ENCODE measurements at places on chromosomes 2 and 18. TPM values are rescaled to one million over a fixed set of nuclear protein-coding genes. Genes with fewer than 3 reads are reported as not detected.

DNA sequence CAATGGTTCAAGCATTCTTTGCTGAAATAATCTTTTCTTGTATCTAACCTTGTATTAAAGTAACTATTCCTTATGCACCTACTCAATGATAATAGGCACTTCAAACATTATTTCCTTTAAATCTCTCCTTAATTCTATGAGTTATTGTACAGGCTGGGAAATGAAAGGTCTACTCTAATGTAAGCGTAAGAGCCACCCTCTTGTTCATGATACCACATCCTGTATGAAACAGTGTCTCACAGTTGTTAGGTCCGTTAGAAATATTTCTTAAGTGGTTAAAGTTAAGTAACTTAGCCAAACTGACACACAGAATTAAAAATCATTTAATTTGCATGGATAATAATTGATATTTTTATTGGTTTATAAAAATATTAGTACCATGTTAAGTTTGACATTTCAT is 162.5 kb upstream of the RPRM start:
- DNase-seq, result no peak

- no peak for DNase-seq
Measured at GRCh38 chr2:164868563-164869419, 27.2 kb upstream of the COBLL1 start.

DNA sequence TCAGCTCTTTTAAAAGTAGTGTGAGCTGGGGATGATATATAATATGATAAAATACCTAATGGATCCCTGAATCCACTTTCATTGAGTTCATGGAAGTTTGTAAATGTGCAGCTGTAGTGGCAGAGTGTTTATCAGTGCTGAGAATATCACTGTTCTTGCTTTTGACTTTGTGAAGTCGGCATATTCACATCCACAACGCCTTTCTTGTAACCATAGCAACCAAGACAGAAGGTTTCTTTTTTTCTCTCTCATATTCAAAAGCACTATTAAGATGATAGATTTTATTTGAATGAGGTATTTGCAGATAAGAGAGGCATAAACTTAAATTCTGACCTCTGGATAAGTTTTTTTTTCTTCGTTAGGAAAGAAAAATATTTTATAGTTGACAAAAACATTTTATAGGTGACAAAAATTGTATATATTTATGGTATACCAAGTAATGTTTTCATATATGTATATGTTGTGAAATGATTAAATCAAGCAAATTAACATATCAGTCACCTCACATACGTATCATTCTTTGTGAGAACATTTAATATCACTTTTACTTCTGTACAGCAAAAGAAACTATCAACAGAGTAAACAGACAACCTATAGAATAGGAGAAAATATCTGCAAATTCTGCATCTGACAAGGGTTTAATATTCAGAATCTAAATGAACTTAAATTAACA is 130.0 kb downstream of the PLCL1 start:
- DNase-seq, result no peak

- no peak for DNase-seq
Measured at GRCh38 chr2:190515687-190516086, 18.8 kb downstream of the NEMP2 start.

GRCh38 chr2:23367760-23368159 is 17.2 kb upstream of the KLHL29 start:
- no peak for DNase-seq

DNA sequence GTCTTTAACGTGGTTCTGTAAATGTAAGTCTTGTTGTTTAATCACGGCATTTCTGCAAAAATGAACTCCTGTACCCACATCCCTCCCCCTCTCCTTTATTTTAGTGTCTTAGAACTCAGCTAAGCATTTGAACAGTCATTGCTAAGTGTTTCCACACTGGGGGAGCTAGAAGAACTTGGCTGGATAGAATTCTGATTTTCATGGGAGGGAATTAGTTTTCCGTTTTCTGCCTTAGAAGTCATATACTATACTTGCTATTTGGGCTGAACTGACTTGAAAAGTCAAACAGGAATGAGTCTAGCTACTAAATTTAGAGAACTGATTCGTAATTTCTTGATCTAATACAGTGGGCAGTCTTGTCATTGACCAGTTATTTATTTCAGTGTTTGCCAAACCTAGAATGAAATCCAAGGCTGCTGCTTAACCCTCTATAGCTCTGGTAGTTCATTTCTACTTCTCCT is 61.1 kb downstream of the FMNL2 start:
- DNase-seq, result no peak

DNA sequence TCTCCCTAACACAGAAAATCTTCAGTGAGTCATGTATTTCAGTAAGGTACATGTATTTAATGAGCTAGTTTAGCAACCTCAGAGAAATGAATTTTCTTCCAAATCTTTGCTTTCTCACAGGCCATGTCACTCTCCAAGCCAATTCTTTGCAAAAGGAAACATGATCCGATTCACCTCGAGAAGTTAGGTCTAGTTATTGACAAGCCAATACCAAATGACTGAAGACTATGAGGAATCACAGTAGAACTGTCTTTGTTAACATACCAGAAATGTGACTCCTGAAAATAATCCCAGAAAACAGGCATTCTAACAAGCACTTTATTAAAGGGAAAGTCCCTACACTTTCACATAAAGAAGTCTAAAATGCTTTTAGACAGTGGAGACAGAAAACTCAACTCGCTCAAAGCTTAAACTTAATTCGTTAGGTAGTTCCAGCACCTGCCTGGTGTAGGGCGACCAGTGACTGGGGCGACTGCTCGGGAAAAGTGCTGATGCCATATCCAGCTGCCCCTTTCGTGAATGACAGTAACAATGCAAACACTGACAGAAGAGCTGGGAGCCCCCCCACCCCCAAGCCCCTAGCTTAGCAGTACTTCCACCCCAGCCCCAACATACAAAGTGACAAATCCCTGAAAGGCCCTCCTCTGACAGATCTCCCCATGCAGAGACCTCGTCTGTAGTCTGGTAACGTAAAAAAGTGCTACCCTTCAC is 1.8 kb downstream of the MEMO1 start:
- no peak for DNase-seq

GRCh38 chr2:78602862-78603261 is 422.6 kb upstream of the REG3G start:
- DNase-seq, result no peak

GRCh38 chr2:120526997-120527945 is 181.3 kb downstream of the INHBB start:
- DNase-seq, result no peak

- no peak for DNase-seq
Measured at GRCh38 chr18:42048158-42048557, 93.1 kb downstream of the PIK3C3 start.

- peak; percentile 45 for DNase-seq
Measured at GRCh38 chr2:24382363-24383073, 22.2 kb upstream of the ITSN2 start.

- no peak for DNase-seq
Measured at GRCh38 chr2:151482171-151482725, 72.5 kb downstream of the RIF1 start.

- no peak for DNase-seq
Measured at GRCh38 chr18:58490238-58490637, 138.7 kb downstream of the ALPK2 start.

DNA sequence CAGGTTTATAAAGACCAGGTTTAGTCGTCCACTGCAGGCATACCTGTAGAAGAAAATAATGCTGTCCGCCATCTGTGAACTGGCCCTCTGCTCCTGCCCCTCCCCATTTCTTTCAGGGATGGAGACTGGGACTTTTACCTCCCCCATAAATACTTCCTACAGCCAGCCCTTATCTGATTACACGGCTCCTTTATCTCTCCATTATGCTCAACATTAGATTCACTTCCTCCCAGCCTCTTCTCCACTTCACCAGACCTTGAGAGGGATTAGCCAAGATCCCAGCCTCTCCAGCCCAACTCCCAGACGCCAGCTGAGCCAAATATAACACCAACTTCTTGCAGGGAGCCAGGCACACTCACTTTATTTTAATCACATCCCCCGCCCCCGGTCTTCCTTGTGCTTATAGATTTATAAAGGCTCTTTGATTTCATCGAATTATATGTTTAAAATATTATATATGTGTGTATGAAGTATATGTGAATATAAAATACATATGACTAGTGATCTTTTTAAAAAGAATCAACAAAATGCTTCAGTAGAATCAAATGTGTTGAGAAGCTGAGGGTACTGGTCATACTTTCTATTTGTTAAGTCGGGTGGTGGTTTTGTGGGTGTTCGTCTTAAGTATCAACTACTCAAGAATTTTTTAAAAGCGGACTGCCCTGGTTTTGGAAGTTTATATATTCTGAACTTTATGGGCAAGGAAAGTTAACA is 81.0 kb downstream of the SPRED2 start:
- no peak for DNase-seq

DNA sequence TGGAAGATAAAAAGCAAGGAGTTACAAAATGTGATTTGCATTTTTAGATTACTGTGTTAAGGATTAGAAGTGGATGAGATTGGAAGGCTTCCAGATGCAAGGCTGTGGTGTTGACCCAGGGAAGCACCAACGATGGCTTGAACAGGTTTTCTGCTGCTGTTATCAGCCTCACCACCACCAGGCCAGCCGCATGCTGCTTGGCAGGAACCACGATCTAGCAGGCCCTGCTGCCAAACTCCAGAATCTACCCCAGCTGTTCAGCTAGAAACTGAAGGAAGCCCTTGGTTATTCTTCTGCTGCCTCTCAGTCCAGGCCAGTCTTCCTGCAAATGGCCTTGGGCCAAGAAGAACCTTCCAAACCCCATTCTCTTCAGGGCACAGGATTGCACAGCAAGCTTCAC is 133.9 kb downstream of the MTCL1 start:
- DNase-seq, result no peak

DNA sequence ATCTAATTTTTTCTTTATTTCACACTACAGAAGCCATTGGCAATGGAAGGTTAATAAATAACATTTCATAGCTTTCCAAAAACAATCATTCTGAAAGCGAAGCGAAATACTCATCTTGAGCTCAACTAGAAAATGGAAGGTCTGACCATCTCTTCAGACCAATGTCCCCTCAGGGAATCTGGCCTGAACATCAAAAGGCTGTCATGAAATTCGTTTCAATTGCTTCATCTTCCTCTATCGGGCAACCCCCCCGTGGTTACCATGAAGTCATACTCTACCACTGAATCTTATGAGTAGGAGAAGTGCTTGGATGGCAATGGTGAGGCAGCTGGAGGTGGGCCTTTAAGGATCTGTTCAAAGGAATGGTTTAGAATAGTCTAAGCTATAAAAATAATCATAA is 22.9 kb upstream of the CYTIP start:
- no peak for DNase-seq

DNA sequence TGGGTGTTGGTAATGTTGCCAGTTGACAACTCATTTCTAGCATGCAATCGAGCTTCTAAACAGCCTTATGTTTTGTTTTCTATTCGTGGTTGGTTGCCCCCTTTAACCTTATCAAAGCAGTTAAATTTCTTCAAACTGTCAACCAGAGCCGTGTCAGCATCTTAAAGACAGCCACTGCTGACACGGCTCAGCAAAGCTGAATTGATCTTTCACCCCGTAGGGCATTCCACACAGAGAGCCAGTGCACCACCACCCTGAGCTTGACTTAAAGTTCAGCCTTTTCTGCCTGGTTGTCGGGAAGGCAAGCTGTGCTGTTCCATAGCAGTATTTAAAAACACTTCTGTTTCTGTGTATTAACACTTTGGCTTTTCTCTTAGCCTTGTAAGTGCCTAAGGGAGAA is 355.0 kb upstream of the CHST9 start:
- DNase-seq, result no peak

DNA sequence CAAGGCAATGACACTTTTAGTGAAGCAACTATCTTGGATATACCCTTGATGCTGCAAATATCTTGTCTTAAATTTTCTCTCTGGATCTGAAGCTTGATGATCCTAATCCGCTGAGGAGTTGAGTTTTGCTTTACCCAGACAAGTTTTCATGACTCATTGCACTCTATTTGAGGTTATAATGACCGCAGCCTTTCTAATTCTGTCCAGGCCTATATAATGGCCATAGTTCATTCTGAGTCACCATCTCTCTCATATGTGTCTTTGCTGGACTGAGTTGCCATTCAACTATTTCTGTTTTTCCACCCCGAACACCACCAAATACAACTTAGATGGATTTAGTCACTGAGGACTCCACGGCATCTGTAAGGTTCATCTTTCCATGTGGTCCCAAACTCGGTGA is 802.1 kb upstream of the FAM98A start:
- no peak for DNase-seq

DNA sequence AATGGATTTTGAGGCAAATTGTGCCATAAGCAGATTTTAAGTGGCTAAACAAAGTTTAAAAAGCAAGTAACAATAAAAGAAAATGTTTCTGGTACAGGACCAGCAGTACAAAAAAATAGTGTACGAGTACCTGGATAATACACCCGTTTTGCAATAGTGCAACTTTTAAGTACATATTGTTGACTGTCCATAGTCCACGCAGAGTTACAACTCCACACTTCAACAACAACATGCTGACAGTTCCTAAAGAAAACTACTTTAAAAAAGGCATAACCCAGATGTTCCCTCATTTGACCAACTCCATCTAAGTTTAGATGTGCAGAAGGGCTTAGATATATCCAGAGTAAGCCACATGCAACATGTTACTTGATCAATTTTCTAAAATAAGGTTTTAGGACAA is 5.1 kb upstream of the STPG4 start:
- DNase-seq, result no peak

Gene LRRTM4
- total RNA-seq, result 0.09 TPM

Gene MC5R
- total RNA-seq, result 0.61 TPM

Gene POMC
- total RNA-seq, result 11.7 TPM

Gene TSPYL6
- total RNA-seq, result not detected

Gene ALLC
- 0.05 TPM for total RNA-seq

Gene PAIP2B
- 3.0 TPM for total RNA-seq

Gene CHRND
- total RNA-seq, result 0.57 TPM

Gene AQP4
- total RNA-seq, result 0.24 TPM

Gene SNORC
- total RNA-seq, result 1.4 TPM

Gene REG1B
- total RNA-seq, result not detected

Gene AFF3
- 9.7 TPM for total RNA-seq

Gene DYSF
- 9.2 TPM for total RNA-seq

Gene RIOK3
- total RNA-seq, result 34.8 TPM

Gene VSNL1
- 0.47 TPM for total RNA-seq
